ENCODE measurements at places on chromosomes 4 and X. TPM values are rescaled to one million over a fixed set of nuclear protein-coding genes. Genes with fewer than 3 reads are reported as not detected.

Gene DCAF8L2
- total RNA-seq = not detected

Gene NAA11
- not detected for total RNA-seq

Gene ATP2B3
- 0.25 TPM for total RNA-seq

Gene AKAP17A
- 49.8 TPM for total RNA-seq

Gene EDA
- 6.1 TPM for total RNA-seq

Gene HPSE
- total RNA-seq = 1.7 TPM

Gene SCML2
- total RNA-seq = 2.2 TPM

Gene PASD1
- not detected for total RNA-seq

Gene TEX13A
- total RNA-seq = not detected

Gene FRAS1
- 8.8 TPM for total RNA-seq

Gene TLL1
- total RNA-seq = 7.9 TPM

Gene SMIM31
- total RNA-seq = not detected

Gene USP51
- total RNA-seq = 1.7 TPM

Gene DRD5
- total RNA-seq = not detected

Gene DMRTC1B
- not detected for total RNA-seq

Gene PSAPL1
- total RNA-seq = not detected

Gene BGN
- 106 TPM for total RNA-seq

Gene PAGE2
- not detected for total RNA-seq

Gene SSX4B
- not detected for total RNA-seq

Gene SLC34A2
- not detected for total RNA-seq

Gene PABPC5
- total RNA-seq = 0.98 TPM
